CD4-positive, alpha-beta T cell treated with Interferon alpha-2 for 1 hour (primary cell): ENCODE measurements at places on chromosomes 3 and 15.

GRCh38 chr3:128609294-128609693, 41.3 kb downstream of the RPN1 start:
- no peak for DNase-seq

GRCh38 chr15:71136159-71136783, 21.0 kb downstream of the THSD4 start:
- DNase-seq = no peak

DNA sequence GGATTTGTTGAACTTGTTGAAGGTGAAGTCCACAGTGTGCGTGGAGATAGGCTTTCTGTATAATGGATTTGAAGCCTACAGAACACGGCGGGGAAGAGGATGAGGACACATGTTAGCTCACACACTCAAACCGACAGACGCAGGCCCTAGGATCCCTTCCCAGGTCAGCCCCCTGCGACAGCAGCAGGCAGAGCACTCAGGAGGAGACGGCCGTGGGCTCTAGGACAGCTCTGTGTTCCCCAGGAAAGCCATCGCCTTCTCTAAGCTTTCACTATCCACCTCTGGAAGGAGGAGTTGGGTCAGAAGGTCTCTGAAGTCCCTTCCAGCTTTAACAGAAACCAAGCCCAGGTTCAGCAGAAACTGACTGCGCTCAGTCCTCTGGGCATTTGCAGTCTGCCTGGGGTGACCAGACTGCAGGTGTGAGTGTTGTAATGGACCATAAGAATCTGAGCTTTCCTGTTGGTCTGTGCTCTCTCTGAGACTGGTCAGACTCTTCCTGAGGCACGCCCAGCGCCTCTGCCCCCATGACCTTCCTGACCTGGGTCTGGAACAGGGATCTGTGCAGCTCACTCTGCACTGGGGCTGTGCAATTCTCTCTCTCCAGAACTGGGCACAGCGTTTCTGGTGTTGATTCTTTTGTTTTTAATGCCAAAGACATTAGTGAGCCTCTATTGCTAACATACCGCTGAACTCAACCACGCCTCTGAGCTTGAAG, 33.5 kb downstream of the UMPS start:
- DNase-seq = no peak

DNA sequence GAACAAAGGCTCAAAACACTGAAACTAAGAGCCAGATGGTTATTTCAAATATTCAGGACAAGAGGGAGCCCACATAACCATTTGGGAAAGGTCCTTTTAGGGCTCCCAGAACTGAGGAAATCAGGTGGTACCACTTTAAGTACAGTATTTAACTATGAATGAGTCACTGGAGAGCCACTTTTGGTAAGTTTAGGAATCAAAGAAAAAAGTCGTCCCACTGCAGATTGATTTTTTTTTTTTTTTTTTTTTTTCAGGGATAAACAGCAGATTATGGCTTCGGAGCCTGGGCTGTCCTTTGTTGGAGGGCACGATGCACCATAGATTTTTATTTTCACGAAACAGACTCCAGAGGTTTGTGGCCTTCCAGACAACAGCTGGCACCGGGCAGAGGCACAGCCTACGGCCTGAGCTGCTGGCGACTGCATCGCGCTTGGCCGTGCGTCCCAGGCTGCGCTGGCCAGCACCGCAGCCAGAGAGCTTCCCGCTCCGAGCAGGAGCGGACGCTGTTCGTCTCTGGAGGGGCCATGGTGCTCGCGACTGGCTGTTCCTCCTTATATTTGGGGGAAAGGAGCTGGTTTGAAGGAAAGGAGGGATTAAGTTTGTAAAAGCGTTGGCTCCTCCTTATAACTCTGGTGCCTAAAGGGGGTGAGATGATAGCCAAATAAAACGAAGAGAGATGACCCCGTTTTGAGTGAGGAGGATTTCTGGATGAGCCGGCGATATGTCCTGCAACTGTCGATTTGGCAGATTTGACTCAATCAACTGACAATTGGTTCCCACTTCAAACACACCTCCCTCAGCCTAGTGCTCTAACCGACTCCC, 152.9 kb upstream of the GOLIM4 start:
- no peak for DNase-seq

- DNase-seq = no peak
Measured at GRCh38 chr15:37929238-37929637, 5.2 kb upstream of the TMCO5A start.

GRCh38 chr3:180959691-180960090, 29.8 kb downstream of the DNAJC19 start:
- no peak for DNase-seq
